ENCODE measurements at places on chromosomes 13 and 19. TPM values are rescaled to one million over a fixed set of nuclear protein-coding genes. Genes with fewer than 3 reads are reported as not detected.

PROZ gene
- not detected for total RNA-seq

ZNF414 gene
- total RNA-seq = 2.2 TPM

ADPRHL1 gene
- total RNA-seq = 2.8 TPM

IFNL1 gene
- total RNA-seq = not detected

RGS9BP gene
- total RNA-seq = 0.32 TPM

ADGRL1 gene
- 3.8 TPM for total RNA-seq

ELAVL1 gene
- 28.5 TPM for total RNA-seq

Measured in bronchial smooth muscle cell (primary cell).